ENCODE measurements at places on chromosomes 2 and 18.

DNA sequence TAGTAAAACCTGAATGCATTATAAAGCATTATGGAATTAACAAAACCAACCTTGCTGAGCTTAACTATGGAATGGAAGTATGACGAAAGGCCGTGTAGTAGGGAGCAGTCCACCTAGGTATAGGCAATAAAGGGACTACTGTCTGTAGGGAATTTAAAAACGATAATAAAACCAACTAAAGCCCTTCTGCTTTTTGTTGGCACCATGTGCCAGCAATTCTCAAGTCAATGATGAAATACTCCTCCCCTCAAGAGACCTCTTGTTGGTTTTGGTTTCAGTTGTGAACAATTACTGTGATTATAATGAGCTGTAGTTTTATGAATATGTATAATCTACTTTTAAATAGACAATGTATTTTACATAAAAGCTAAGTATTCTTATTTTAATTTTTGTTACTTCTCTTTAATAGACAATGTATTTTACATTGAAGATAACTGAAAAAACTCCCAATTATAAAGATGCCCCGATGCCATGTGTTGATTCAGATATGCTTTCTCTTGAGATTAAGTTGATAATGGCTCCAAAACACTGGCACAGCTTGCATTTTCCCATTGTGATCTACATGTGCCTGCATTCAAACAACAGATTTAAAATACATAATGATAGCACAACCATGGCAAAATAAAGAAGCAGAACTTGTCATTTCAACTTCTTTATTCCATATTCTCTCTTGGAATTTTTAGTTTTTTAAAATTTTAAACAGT is 55.5 kb upstream of the ZDBF2 start:
- no peak for DNase-seq

DNA sequence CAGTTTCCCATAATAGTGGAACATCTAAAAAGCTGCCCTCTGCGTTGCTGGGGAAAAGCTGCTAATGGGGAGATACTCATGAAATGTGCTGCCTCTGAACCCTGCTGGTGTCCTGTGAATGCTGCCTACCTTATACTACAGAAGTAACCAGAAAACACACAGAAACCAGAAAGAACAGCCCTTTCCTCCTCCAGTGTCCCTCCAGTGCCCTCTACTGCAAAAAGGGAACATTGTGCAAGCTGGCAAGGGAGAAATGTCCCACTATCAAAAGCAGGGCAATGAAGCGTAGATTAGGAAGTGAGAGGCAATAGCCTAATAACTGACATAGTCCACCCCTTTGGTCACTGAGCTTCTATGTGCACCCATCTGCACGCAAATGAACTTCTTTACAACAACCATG is 162.7 kb upstream of the ETAA1 start:
- DNase-seq: peak; percentile 10

- peak; percentile 43 for DNase-seq
Observed at GRCh38 chr2:201882353-201883090, 76.2 kb downstream of the CDK15 start.

- DNase-seq: no peak
Observed at GRCh38 chr2:205509655-205510054, 172.6 kb upstream of the NRP2 start.

GRCh38 chr2:150162241-150162942 is 325.1 kb downstream of the RND3 start:
- DNase-seq: peak; percentile 48

GRCh38 chr18:2515171-2515787 is 56.0 kb downstream of the METTL4 start:
- DNase-seq: no peak

DNA sequence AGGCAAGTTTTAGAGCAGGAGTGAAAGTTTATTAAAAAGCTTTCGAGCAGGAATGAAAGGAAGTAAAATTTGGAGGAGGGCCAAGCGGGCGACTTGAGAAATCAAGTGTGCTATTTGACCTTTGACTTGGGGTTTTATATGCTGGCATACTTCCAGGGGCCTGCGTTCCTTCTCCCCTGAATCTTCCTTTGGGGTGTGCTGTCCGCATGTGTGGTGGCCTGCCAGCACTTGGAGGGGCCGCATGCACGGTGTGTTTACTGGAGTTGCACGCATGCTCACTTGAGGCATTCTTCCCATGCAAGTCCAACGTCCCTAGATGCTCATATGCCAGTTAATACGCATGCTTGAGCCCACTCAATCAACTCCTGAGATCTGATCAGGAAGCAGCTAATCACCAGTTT is 78.3 kb upstream of the MAP4K4 start:
- DNase-seq: no peak

GRCh38 chr2:24885221-24886125 is 34.6 kb downstream of the ADCY3 start:
- no peak for DNase-seq

DNA sequence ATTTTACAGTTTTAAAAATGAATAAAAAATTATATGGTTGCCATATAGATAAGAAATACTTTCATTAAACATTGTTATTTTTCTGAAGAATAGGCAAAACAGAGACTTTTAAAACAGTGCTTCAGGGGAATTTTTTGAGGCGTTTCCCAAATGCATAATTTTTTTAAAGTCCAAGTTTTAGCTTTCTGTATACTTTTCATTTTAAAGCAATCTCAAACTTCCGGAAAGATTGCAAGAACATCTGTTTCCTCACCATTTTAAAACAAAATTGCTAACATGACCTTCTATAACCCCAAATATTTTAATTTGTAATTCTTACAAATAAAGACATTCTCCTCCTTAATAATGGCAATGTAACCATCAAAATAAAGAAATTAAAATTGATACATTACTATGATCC is 15.1 kb upstream of the MBD2 start:
- no peak for DNase-seq

GRCh38 chr2:86786001-86786536 is 4.6 kb downstream of the CD8A start:
- DNase-seq: no peak

DNA sequence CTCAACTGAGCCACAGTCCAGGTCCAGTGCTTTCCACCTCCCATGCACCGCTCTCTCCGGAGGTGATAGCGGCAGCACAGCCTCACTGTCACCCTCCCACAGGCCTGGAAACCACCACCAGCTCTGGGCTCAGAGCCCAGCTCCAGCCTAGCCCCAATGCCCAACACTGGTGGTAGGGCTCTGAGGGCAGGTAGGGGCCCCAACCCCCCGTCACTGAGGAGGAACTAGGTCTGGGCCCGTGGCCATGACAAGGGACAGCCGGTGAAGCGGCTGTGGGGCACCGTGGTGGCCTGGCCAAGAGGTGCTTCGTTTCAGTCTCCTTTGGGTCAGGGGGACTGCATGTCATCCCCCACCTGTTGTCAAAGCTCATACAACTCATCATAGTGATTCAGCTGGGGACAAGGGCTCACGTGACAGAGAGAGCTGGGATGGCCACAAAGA is 5.5 kb upstream of the TMEM214 start:
- DNase-seq: no peak
